ENCODE measurements at places on chromosomes 1 and 21. TPM values are rescaled to one million over a fixed set of nuclear protein-coding genes. Genes with fewer than 3 reads are reported as not detected.

The NSL1 gene
- 33.3 TPM for polyA plus RNA-seq

The ITLN1 gene
- 230 TPM for polyA plus RNA-seq

The LCE1D gene
- polyA plus RNA-seq: not detected

The PGBD5 gene
- polyA plus RNA-seq: 0.22 TPM

The ILDR2 gene
- not detected for polyA plus RNA-seq

The NIT1 gene
- polyA plus RNA-seq: 131 TPM
